ENCODE measurements at places on chromosomes 13 and 19.

- DNase-seq, result no peak
Observed at GRCh38 chr19:46759817-46760333, 13.6 kb upstream of the STRN4 start.

GRCh38 chr19:813219-814151 lies 8.3 kb downstream of the PLPPR3 start:
- DNase-seq, result no peak

DNA sequence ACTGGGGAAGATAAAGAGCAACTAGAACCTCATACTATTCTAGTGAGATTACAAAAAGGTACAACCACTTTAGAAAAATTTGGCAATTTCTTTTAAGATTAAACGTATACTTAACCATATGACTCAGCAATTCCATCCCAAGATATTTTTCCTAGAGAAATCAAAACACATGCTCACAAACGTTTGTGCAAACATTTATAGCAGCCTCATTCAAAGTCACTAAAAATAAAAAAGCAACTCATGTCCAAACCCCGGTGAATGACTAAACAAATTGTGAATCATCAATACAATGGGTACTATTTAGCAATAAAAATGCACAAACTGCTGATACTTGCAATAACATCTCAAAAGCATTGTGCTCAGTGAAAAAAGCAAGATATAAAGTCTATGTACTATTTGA lies 121.5 kb downstream of the FRY start:
- DNase-seq, result no peak

DNA sequence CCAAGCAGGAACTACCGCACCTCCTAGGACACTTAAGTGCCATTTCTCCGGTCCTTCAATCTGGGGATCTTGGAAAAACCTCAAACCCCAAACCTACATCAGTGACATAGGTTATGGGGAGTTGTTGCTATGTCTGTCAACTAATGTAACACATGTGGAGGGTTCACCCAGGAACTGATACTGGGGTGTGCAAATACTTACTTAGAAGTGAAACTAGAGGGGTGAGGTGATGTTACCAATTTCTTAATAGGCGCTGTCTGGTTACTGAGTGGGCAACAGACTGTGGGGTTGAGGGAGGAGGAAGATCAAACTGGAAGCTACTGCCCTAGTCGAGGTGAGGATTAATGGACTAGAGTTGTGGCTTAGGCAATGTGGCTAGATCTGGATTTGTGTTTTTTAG lies 1.9 kb downstream of the ZNF586 start:
- no peak for DNase-seq

DNA sequence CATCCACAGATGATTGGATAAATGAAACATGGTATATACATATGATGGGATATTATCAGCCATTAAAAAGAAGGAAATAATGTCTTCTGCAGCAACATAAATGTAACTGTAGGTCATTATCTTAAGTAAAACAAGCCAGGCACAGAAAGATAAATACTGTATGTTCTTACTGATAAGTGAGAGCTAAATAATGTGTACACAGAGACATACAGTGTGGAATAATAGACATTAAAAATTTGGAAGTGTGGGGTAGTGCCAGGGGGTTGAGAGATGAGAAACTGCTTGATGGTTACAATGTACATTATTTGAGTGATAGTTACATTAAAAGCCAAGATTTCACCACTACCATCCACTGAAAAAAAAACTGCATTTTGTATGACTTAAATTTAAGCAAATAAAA lies 26.0 kb upstream of the GPC6 start:
- DNase-seq, result no peak

DNA sequence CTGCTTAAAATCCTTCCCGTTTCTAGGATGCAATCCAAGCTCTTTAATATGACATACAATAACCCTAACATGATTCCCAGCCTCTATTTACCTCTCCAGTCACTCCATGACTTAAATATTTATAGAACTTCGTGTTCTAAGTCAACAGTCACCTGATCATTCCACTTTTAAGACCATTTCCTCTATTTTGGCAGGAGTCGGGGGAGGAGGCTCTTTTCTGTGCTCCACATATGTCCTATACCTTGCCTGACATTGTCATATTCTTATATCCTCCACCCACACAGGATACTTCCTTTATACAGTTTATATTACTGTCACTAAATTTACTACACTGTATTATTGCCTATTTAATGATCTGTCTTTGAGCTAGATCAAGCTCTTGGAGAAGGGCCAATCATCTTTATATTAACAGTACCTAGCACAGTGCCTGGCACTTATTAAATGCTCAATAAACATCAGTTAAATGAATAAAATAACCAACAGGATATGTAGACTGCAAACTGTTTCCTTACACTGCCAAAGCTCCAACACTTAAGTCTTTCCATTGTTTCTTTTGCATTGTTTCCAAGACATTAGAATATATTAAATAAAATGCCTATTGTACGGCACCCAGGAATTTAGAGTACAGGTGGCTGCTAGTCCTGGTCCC lies 2.7 kb downstream of the ARGLU1 start:
- DNase-seq, result no peak

DNA sequence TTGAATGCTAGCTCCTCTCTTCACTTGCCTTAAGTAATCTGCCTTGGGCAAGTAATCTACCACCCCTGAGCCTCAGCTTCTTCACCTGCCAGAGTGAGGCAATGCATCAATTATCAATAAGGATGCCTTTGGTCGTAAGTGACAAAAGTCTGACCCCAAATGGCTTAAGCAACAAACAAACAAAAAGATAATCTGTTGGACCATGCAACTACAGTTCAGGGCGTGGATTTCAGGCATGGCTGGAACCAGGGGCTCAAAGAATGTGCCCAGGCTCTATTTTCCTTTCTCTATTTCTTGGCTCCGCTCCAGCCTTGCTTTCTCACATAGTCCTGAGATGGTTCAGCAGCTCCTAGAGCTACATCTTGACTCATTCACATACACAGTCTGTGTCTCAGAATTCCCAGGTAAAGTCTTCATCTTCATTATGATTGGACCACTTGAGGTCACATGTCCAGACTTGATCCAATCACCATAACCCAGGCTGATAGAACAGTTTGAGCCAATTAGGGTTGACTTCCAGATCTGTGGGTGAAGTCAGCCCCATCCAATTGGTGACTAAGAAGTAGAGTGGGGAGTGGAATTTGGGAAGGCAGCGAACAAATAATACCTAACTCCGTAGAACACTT lies 29.6 kb downstream of the ACSBG2 start:
- no peak for DNase-seq

- no peak for DNase-seq
Observed at GRCh38 chr13:70128098-70128497, 19.8 kb upstream of the KLHL1 start.

GRCh38 chr19:29495901-29496441 lies 29.8 kb upstream of the VSTM2B start:
- DNase-seq, result no peak

DNA sequence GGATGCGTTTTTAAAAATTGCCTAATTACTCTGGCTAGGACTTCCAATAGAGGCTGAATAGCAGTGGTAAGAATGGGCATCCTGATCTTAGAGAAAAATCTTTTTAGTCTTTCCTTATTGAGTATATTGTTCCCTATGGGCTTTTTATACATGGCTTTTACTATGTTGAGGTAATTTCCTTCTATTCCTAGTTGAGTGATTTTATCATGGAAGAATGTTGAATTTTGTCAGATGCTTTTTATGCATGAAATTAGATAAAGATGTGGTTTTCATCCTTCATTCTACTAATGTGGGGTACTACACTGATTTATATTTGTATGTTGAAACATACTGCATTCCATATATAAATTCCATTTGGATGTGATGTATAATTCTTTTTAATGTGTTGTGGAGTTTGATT lies 2673.8 kb downstream of the PCDH9 start:
- no peak for DNase-seq

- DNase-seq, result no peak
Observed at GRCh38 chr13:42745655-42746054, 35.7 kb upstream of the FAM216B start.

GRCh38 chr19:48329167-48329891 lies 4.0 kb downstream of the EMP3 start:
- no peak for DNase-seq

DNA sequence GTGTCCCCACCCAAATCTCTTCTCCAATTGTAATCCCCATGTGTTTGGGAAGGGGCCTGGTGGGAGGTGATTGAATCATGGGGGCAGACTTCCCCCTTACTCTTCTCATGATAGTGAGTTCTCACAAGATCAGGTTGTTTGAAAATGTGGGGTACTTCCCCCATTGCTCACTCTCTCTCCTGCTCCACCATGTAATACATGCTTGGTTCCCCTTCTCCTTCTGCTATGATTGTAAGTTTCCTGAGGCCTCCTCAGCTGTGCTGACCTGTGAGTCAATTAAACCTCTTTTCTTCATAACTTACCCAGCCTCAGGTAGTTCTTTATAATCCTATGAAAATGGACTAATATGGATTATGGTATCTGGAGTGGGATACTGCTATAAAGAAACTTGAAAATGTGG lies 24.1 kb downstream of the ING1 start:
- DNase-seq, result no peak

DNA sequence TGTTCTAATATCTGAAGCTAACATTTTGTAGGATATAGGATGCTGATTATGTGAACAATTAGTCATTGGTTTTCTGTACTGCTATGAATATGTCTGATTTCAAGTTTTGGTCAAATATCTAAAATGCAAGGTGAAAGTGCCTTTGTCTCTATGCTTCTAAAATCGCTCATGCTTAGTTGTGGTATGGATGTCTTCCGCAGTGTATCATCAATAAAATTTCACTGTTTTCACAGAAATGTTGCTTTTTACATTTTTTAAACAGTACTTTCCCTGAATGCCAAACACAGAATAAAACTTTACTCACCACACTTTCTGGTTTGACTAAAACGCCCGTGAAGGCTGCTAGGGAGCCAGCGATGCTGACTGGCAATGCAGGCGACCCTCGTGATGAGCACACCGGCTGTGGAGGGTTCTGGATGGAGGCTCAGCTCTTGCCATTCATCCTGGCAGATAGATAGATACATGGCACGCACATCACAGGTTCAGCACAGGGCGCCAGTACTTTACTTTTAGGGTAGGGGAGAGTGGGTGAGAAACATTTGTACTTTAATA lies 40.1 kb downstream of the SLC7A9 start:
- no peak for DNase-seq

DNA sequence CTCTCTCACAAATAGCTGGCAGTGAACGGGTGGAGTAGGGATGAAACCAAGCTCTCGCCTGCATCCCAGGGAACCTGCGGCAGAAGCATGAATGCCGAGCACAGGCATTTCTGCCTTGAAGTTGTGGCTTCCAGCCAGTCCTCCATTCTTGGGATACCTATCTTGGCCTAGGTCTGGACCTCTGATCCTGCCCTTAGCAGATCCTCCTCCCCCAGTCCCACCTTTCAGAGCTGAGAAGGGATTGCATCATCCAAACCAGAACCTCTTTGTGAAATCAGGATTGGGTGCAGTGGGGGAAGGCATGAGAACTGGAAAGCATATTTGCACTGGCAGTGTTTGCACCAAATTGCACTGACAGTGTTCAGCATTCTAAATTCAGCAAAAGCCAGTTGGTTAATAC lies 5.8 kb downstream of the ZNF780A start:
- DNase-seq, result no peak

DNA sequence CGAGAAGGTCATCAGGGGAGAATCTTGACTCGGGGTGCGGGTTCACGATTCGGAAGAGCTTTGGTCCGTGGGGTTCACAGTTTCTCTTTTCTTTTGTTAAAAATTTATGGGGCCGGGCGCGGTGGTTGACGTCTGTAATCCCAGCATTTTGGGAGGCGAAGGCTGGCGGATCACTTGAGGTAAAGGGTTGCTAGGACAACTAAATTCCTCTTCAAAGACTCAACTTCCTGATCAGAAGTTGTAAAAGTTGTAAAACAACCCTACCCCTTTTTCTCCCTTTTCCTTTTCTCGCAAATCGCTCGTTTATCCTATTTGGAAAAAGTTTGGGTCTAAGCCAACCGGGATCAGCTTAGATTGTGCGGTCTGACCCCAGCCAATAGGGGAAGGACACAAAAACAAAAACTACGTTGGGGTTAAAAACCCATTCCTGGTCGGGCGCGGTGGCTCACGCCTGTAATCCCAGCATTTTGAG lies 673 bp downstream of the ZNF486 start:
- DNase-seq, result no peak

DNA sequence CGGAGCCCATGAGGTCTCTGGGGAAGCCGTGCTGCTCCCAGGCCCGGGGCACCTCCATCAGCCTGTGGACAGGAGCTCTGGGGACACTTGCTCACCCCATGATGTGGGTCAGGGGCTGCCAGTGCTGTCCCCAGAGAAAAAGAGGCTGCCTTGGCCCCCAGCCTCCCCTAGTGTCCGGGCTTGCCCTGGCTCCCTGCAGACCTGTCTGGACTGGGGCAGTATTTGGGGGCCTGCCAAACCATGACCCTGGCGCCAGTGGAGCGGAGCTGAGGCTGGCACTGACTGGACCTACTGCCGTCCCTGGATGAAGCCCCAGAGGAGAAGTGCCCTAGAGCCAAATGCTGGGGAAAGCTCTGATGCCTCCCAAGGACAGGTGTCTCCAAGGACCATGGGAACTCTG lies 30.4 kb downstream of the ELAVL1 start:
- no peak for DNase-seq

DNA sequence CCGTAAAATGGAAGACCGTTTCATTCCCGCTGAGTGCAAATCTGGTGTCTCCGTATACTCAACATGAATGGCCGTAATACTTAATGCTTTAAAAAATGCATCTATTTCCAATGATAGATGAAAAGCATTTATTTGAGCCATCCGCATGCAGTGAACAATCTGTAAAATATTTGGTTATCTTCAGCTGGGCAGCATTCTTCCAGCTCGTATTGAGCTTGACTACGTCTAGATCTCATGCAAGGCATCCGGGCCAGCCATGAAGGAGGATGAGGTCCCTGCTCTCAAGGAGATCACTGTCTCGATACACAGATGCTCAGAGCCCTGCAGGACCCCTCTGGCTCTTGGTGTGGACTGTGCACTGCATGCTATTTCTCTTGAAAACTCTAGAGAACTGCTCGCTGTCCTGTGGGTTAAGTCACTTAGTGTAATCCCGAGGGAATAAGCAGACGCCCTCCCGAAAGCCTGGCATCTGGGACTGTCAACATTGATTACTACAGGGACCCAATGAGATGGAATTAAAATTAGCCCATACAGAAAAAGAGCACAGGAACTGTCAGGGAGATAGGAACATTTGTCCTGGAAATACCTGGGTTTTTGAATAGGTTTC lies 112.4 kb upstream of the RNF113B start:
- DNase-seq, result no peak

Measured in activated CD4-positive, alpha-beta T cell treated with anti-CD3 and anti-CD28 coated beads for 1 hour (primary cell).